ENCODE measurements at places on chromosomes 11 and 22.

- DNase-seq, result no peak
Observed at GRCh38 chr11:14672635-14673034, 29.0 kb downstream of the PDE3B start.

- no peak for DNase-seq
Observed at GRCh38 chr11:74283580-74284180, 27.8 kb downstream of the P4HA3 start.

GRCh38 chr22:47034076-47034808 is 271.8 kb downstream of the TBC1D22A start:
- DNase-seq, result no peak

GRCh38 chr22:47053013-47053725 is 290.7 kb downstream of the TBC1D22A start:
- DNase-seq, result no peak

GRCh38 chr11:45578316-45578715 is 87.1 kb downstream of the CHST1 start:
- DNase-seq, result no peak

- no peak for DNase-seq
Observed at GRCh38 chr11:119482521-119483011, 59.6 kb upstream of the THY1 start.

- no peak for DNase-seq
Observed at GRCh38 chr22:31343235-31344191, 2.6 kb downstream of the PATZ1 start.

GRCh38 chr11:75668451-75669297 is at the start of gene MAP6:
Gene MAP6, minus strand, starts transcription at chr11:75669038. Its CDS starts 669 bp downstream, at chr11:75668369.
- DNase-seq, result peak; percentile 48

GRCh38 chr22:26426924-26427323 is 2.1 kb upstream of the ASPHD2 start:
- DNase-seq, result no peak

GRCh38 chr11:73236854-73237253 is 18.8 kb downstream of the P2RY2 start:
- DNase-seq, result peak; percentile 14

- no peak for DNase-seq
Observed at GRCh38 chr11:27812341-27812740, 112.1 kb upstream of the BDNF start.

- DNase-seq, result no peak
Observed at GRCh38 chr11:47603295-47603694, 9.1 kb upstream of the C1QTNF4 start.

DNA sequence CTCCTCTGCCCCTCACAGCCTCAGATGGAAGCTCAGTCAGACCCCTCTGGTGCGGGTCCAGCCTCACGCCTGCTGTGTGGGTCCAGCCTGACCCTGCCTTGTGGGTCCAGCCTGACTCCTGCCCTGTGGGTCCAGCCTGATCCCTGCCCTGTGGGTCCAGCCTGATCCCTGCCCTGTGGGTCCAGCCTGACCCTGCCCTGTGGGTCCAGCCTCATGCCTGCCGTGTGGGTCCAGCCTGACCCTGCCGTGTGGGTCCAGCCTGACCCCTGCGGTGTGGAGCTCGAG is 445.3 kb downstream of the BRD1 start:
- no peak for DNase-seq

GRCh38 chr11:62573006-62573591 is 592 bp downstream of the EEF1G start:
- no peak for DNase-seq

- DNase-seq, result no peak
Observed at GRCh38 chr22:19955241-19956128, 13.9 kb upstream of the TXNRD2 start.

DNA sequence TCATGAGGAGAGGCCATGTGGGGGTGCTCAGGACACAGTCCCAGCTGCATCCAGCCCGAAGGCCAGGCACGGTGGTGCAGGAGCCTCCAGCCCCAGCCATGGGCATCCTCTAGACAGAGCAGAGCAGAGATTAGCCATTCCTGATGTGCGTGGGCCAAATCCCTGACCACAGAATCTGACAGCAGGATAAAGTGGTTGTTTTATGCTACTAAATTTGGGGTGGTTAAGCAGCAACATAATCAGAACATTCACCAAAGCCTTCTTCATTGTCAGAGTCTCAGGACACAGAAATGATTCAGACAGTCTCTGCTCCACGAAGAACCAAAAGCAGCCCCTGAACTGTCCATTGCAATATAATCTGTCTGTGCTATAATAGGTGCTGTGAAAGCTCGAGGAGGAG is 19.7 kb downstream of the RASD2 start:
- no peak for DNase-seq

- DNase-seq, result no peak
Observed at GRCh38 chr11:33182246-33182878, 21.1 kb upstream of the CSTF3 start.

- no peak for DNase-seq
Observed at GRCh38 chr11:12291766-12292165, 85.6 kb upstream of the PARVA start.

- no peak for DNase-seq
Observed at GRCh38 chr11:131446590-131447275, 76.3 kb downstream of the NTM start.
